ENCODE measurements at places on chromosomes 16 and 17. TPM values are rescaled to one million over a fixed set of nuclear protein-coding genes. Genes with fewer than 3 reads are reported as not detected.

CRYBA1 gene
- total RNA-seq, result not detected

UMOD gene
- not detected for total RNA-seq

MRPL58 gene
- 109 TPM for total RNA-seq

KCNJ18 gene
- total RNA-seq, result not detected

INCA1 gene
- not detected for total RNA-seq

C17orf78 gene
- not detected for total RNA-seq

SLC12A3 gene
- 0.20 TPM for total RNA-seq

CLEC19A gene
- not detected for total RNA-seq

USP36 gene
- total RNA-seq, result 20.5 TPM

MTSS2 gene
- 23.0 TPM for total RNA-seq

SEPTIN12 gene
- not detected for total RNA-seq

GH2 gene
- not detected for total RNA-seq

PRDM7 gene
- total RNA-seq, result not detected

KRTAP2-3 gene
- not detected for total RNA-seq

CCDC200 gene
- not detected for total RNA-seq

ODAD4 gene
- total RNA-seq, result not detected

ACSM3 gene
- total RNA-seq, result 0.44 TPM

TBC1D3H gene
- not detected for total RNA-seq

CD300A gene
- total RNA-seq, result not detected

PLEKHG4 gene
- total RNA-seq, result 26.1 TPM

TBC1D3 gene
- not detected for total RNA-seq
